ENCODE measurements at places on chromosomes 5 and 9.

DNA sequence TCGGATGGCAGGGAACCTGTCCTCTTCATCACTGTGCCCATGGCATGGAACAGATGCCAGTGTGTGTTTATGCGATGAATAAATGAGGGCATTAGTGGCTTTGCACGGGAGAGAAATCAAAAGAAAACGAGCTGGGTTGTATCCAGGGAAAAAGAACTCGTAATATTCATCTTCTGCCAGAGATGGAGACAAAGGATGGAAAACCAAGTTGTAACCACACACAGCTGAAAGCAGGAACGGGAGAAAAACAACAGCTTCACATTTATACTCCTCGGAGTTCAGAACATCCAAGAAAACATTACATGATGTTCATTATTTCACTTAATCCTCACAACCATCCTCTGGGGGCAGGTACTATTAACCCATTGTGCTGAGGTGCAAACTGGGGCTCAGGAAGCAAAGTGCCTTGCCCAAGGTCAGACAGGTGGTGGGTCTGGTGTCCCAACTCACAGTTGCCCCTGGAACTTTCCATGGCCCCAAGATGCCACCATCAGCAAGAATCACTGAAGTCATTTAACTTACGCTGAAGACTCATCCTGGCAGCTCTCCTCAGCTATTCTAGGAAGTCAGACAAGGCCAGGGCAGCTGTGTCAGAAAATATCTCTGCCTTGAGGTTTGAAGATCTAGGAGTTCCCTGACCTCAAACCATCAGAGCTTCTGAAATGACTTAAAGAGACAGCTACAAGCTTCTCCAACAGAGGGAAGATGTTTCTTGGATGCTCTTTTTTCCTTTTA is 250.4 kb downstream of the NSG2 start:
- DNase-seq = peak; percentile 32

DNA sequence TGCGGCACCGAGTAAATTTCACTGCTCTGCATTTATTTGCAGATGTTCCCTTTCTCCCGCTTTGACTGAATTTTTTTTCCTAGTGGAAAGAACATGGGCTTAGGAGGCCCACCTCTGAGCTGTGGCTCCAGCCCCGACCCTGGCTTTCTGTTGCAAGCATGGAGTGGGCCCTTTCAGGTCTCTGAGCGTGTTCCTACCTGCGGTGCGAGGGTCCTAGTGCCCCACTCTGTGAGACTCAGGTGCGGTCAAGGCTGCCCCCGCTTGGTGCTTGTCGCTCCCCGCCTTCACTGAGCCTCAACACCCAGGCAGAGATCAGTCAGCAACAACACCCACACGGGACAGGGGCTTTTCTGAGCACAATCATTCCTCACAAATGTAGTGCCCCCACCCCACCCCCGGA is 32.0 kb downstream of the SLC6A3 start:
- DNase-seq = no peak

GRCh38 chr5:135223404-135223803 is 175.6 kb downstream of the MACROH2A1 start:
- peak; percentile 25 for DNase-seq

GRCh38 chr5:179318221-179318955 is 26.9 kb downstream of the ADAMTS2 start:
- DNase-seq = no peak

- DNase-seq = no peak
Observed at GRCh38 chr9:134867917-134868750, 12.5 kb upstream of the FCN2 start.

- no peak for DNase-seq
Observed at GRCh38 chr9:108816037-108816436, 39.7 kb downstream of the ACTL7B start.

All from ecto neural progenitor cell (in vitro differentiated cells).